ENCODE measurements at places on chromosomes 5 and 9.

GRCh38 chr5:10725636-10726035 is 35.4 kb downstream of the DAP start:
- no peak for DNase-seq

GRCh38 chr9:108473209-108474112 is 382.3 kb downstream of the ACTL7B start:
- peak; percentile 61 for DNase-seq

GRCh38 chr5:112732131-112732530 is 5.6 kb upstream of the APC start:
- no peak for DNase-seq

DNA sequence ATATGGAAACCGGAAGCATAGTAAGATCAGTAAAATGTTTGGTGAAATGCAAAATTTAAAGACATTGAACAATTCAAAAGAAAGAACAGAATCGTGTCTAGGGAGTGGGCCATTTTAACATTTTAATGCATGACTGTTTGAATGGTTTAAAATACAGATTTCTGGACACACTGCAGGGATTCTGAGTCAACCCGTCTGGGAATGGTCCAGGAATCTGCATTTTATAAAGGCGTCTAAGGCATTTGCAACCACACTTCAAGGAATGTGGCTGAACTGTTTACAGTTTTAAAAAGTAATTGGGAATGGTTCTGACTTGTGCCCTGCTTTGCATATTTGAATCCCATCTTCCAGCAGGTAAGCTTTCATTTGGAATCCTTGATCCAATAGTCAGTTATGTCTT is 811.7 kb upstream of the WWC1 start:
- DNase-seq: no peak

- DNase-seq: peak; percentile 60
Observed at GRCh38 chr9:114163517-114163951, 8.2 kb downstream of the COL27A1 start.

GRCh38 chr5:72558383-72558782 is 51.2 kb upstream of the ZNF366 start:
- no peak for DNase-seq

GRCh38 chr5:176490301-176490700 is 42.1 kb downstream of the FAF2 start:
- DNase-seq: no peak

DNA sequence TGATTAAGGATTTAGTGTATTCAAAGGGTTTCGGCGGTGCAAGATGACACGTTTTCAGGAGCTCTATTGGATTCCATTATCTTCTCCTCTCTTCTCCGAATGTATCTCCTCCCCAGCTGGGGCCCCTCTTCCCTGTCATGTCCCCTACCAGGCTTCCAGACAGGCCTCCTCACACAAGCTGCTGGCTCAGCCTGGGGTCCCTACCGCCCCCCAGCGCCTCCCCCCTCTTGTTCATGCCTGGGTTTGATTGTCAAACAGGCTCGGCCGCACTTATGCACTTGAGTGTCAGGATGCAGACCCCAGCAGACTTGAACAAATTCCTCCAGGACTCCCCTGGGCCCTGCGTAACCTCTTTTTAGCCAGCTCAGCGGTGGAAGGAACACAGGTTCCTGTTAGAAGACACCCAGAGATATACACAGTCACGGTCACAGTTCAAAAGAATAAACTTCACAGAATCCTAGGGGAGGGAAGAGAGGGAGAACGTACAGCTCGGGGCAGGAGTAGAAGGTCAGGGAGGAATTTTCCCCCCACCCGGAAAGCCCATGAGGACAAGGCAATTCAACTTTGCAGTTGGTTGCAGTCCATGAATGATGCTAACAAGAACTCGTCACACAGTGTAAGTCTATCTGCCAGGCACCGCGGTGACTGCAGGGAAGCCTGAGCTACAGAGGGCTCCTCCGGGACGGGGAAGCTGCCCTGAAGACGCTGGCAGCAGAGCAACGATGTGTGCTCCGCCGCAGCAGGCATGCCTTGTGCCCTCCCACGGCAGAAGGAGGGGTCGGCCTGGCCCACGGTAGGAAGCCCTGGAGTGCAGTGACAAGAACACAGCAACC is 560.0 kb downstream of the BNC2 start:
- no peak for DNase-seq

DNA sequence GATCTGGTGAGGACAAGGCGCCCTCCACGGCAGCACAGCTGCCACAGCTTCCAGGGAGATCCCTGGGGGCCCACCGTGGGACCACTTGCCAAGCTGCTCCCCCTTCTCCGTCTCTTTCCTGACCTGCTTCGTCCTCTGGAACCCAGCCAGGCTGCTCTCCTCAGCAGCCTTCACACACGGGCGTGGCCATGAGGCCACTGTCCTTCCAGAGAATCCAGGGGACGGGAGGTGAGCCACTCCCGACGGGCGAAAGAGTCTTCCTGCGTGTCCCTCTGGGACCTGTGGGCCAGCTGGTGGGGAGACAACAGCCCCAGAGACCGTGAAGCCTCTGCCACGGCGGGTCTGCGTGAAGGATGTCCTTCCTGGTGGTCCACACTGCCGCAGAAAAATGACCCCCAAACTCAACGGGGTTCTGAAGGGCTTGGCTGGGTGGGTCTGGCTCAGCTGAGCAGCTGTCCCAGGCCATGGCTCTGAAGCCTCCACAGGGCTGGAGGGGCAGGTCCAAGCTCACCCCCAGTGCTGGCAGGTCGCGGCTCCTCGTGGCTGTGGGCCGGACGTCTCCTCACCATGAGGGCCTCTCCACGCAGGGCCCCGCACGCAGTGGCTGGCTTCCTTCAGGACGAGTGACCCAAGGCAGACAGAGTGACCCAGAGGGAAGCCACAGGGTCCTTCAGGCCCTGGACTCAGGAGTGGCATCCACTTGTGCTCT is 47.4 kb upstream of the NKD2 start:
- no peak for DNase-seq

DNA sequence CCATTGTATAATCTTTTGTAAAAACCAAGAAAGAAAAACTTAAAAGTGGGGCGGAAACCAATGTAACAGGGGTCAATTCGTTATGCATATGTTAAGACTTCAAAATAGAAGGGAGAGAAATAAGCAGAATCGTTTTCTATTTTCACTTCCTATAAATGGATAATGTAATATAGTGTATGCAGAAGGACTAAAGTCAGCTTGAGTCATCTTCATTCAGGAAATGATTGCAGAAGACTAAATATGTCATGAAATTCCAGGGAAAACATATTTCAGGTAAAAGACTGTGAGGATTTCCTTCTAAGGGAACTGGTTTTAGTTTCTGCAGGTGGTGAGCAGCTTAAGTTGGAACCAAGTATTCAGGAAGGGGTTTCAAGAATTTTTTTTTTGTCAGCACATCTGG is 753.3 kb downstream of the IRX1 start:
- DNase-seq: no peak

DNA sequence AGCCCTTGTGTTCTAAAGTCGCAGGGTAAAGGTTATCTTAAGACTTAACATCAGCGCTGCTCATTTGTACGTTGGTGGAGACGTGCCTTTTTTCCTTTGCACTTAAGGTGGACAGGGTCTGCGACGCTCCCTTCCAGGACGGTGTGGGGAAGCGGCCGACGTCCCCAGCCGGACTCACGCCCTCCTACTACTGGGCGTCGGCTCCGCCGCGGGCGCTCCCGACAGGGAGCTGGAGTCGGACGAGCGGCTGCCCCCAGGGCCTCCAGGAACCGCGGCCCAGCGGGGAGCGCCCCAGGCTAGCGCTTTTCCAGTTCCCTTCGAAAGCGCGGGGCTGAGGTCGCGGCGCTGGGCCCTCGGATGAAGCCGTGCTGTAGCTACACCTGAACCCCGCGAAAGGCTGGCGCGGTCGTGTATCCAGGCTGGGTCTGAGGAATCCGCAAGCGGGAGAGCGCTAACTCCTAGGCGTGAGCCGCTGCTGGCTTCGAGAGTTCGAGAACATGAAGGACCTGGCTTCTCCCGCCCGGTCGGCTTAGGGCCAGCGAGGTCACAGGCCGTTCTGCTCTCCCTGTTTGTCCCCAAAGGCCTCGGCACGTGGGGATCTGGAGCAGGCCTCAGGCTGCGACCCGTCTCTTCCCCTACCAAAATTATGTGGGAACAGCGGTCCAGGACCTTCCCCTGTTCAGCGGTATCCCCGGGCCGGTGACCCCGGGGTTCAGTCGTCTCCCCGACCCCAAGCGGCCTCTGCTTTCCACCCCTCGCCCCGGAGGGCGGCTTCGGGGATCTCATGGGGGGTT is 3.8 kb upstream of the DMRT3 start:
- no peak for DNase-seq

- no peak for DNase-seq
Observed at GRCh38 chr5:138762110-138762509, 8.9 kb downstream of the CTNNA1 start.

DNA sequence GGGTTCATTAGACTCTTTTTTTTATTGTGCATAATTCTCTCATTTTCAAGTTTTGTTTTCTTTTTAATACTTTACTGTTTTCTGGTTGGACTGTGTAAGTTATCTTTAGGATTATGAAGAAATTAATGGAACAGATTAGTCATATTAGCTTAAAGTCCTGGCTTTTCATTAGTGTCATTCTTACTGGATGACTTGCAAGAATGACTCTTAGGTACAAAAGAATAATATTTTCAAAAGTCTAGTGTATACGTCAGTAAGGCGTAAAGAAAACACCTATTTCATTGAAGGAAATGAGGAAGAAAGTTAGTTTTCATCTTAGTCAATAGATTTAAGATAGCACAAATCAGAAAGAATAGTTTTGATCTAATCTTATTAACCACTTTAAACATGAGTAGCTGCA is 20.4 kb downstream of the UHRF2 start:
- peak; percentile 76 for DNase-seq

- DNase-seq: no peak
Observed at GRCh38 chr5:73668486-73669111, 42.6 kb downstream of the ARHGEF28 start.

DNA sequence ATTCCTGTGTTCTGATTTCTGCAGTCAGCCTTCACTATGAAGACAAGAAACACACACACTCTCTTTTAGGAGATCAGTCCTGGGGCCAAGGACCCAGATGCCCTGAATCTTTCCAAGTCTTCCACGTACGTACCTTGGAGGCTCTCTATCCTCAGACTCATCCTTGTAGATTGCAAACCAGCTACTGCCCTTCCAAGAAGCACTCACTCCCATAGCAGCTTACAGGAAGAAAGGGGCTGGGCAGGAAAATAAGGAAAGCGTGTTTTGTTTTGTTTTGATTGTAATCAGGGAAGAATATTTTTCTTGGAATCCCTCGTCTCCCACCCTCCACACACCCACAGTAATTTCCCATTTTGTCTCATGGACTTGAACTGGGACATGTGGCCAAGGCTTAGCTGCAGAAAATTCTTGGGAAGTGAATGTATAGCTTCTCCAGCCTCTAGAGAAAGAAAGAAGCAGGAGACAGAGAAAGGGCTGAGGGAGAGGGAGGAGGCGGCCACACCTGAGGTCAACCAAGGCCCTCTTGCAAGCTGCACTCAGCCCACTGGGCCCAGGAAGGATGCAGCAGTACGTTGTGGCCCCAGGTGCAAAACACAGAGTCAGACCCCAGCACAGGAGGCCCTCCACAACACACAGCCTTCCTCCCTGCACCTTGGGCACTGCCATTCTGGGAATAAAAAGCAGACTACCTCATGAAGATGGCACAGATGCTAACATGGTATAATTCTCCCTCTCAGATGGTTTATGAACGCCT is 29.9 kb downstream of the IRX2 start:
- DNase-seq: no peak

DNA sequence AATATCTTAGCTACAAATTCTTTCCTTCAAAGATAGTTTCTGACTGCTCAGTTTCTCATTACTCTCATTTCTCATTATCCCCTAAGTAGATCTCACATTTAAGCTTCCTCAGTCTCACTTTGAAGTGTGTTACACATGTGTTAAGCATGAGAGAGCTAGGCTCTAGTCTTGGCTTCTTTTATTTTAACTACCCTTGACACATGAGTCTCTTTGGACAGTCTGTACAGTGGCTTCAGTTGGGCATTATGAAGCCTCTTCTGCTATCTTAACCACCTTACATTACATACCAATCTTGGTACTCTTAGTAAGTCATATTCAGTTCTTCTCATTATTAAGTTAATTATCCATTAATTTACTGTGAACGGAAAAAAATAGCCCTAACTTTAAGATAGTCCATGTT is 232.5 kb downstream of the FBXL17 start:
- DNase-seq: no peak

DNA sequence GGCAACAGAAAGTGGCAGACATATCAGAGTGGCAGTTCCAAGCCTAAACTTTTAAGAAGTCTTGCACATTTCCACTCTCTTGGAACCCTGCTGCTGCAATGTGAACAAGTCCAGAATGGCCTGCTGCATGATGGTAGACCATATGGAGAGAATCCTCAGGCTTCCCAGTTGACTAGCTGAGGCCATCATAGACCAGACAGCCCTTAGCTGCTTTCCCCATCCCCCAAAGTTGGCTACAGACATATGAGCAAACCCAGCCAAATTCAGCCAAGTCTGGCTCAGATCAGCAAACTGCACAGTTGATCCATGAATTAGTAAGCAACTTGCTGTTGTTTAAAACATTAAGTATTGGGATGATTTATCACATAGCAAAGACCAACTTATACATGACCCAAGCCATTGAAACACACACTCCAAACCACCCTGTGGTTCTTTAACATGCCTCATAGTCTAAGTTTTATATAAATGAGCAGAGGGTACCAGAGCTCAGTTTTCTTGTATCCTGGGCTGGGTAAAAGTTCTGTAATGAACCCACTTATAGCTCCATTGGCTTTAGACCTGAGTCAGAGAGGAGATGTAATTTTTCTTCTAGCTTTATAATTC is 19.9 kb downstream of the PPP3R2 start:
- no peak for DNase-seq

- DNase-seq: peak; percentile 7
Observed at GRCh38 chr5:122844910-122845228, 544 bp upstream of the SNX24 start.
